Muscle of back (tissue), 13 donors: ENCODE measurements at places on chromosomes 2 and 18.
A peak's percentile ranks its signal among the peaks of the same experiment; 100 is the strongest.

GRCh38 chr2:88892788-88893187 is 201.3 kb downstream of the RPIA start:
- no peak for DNase-seq

DNA sequence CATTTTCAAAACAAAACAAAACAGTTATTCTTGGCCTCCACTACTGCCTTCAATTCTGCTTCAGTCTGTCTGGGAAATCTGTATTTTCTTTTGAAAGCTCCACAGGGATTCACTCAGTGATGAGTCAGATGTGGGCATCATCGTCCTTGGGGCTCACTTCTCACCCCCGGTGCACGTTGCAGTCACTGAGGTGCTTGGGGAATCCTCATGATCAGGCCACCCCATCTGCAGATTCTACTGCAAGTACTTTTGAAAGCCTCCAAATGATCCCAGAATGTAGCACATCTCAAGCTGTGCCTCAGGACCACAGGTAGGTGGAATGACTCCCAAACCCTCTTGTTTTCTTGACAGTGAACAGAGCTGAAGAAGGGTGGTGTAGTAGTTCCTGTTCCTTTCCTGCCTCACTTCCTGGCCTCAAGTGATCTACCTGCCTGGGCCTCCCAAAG is 34.3 kb downstream of the LPIN2 start:
- peak; percentile 37 for DNase-seq

DNA sequence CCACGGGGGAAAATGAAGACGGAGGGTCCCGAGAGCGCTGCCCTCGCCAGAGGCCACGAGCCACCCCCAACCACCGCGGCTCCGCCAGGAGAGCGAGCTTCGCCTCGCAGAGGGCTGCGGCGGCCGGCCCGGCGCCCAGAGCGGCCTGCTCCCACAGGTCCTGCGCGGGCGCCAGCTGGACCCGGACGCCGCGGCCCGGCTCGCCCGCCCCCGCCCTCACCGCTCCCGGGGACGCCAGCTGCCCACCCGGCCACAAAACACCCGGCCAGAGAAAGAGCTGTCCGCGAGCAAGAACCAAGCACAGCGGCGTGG is 709 bp downstream of the PTPN2 start:
- DNase-seq: peak; percentile 30

DNA sequence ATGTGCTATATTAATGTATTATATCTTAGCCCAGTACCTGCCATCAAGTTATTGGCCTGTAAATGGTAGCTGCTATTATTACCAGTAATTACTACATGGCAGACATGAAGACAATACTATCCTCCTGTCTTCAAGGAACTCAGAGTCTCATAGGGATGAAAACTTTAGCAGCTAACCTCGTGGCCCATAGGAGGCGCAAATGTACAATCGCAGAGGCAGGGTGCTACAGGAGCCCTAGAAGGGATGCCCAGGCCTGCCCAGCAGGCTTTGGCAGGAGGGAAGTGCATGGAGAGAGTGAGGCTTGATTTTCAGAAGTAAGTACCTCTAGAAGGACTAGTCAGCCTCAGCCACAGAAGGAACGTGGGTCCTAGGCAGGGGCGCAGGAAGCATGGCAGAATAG is 44.7 kb upstream of the KIDINS220 start:
- DNase-seq: no peak

GRCh38 chr18:10797896-10798295 is 272.1 kb downstream of the NAPG start:
- no peak for DNase-seq

- DNase-seq: peak; percentile 18
These were observed 724.5 kb downstream of the EPHA4 start for GRCh38 chr2:220847589-220847988.

GRCh38 chr2:7670905-7671641 is 753.9 kb downstream of the RNF144A start:
- peak; percentile 15 for DNase-seq

- no peak for DNase-seq
These were observed 205.9 kb downstream of the MYO1B start for GRCh38 chr2:191451116-191451515.

DNA sequence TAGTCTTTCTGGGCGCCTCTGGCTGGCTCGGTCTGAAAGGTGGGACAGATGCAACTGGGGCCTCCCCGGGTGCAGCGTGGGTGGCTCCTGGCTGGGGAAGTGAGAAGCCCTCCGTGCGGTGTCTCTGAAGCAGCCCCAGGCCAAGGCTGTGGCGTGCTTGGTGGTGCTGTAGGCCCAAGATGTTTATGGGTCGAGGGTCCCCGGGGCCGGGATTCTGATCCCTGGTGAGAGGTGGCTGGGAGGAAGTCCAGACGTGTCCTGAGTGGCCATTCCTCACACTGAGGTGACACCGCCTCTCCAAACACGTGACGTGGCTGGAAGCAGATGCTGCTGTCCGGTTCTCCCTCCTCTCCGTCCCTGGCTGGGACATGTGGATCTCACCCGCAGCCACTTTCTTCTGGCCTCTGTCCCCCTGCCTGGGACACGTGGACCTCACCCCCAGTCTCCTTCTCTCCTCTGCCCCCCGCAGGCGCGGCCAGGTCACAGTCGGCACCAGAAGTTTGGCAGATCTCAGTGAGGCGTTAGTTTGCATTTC is 12.6 kb downstream of the RTP5 start:
- DNase-seq: peak; percentile 88

GRCh38 chr2:18267501-18267900 is 293.0 kb downstream of the RDH14 start:
- no peak for DNase-seq

DNA sequence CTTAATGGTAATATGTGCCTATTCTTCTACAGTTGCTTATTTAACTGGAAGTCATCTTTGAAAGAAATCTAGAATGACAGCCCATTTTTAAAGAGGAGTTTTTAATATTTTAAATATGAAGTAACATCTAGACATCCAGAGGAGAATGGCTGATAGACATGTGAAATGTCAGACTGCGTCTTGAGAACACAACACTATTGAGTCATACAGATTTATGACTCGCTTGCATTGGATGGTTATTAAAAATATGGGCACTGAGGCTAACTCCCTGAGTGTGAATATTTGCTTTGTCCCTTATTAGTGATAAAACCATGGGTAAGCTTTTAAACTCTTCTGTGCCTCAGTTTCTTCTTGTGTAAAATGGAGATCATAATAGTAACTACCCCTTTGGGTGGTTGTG is 22.9 kb downstream of the TDRD15 start:
- no peak for DNase-seq

DNA sequence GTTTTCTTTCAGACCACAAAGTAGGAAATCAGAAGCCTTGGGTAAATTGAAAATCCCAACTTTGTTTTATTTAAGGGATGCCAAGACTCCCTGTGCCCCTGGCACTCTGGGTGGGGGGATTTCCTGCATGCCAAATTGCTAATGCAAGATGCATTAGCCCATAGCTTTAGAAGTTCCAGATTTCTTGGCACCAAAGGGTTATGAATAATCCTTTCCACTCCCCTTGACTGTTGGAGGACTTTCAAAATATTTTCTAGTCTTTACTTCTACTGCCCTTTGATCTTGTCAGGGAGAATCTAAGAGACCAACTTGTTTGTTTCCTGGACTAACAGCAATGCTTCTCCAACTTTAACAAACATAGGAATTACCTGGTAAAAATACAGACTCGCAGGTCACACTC is 81.8 kb upstream of the TGIF1 start:
- DNase-seq: no peak

DNA sequence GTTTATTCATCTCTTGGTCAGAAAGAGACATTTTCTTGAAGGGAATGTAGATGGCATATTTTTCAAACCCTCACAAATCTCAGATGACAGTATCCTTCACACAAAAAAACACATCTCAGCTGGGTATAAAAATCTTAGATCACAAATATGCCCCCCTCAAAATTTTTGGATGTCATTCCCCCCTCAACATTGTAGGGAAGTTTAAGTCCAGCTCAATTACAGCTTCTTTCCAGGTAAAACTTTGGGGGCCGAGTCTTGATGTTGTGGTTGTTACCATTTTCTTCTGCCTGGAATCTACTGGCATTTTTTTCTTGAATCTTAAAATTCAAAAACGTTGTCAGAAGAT is 46.1 kb downstream of the HDAC4 start:
- DNase-seq: no peak

GRCh38 chr2:182887753-182888415 is 21.4 kb upstream of the FRZB start:
- no peak for DNase-seq

- no peak for DNase-seq
These were observed 52.0 kb upstream of the NFATC1 start for GRCh38 chr18:79343567-79344207.

DNA sequence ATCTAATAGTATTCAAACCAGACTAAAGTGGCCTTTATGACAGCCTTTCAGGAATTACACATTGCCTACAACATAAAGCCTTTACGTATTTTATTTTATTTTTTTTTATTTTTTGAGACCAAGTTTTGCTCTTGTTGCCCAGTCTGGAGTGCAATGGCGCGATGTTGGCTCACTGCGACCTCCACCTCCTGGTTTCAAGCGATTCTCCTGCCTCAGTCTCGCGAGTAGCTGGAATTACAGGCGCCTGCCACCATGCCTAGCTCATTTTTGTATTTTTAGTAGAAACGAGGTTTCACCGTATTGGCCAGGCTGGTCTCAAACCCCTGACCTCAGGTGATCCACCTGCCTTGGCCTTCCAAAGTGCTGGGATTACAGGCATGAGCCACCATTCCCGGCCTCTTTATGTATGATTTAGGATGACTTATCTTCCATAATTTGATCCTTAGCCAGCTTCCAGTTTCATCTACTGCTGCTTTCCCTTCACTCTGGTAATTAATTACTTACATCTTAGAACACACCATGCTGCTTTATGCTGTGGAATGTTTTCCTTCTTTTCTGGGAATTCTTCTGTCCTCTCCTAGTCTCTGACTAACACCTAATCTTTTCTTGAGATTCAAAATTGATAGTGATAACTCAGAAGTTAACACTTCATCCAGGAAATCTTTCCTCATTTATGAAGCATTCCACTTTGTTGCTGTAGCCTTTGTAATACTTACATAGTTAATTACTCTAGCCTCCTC is 2.6 kb downstream of the USP14 start:
- no peak for DNase-seq

DNA sequence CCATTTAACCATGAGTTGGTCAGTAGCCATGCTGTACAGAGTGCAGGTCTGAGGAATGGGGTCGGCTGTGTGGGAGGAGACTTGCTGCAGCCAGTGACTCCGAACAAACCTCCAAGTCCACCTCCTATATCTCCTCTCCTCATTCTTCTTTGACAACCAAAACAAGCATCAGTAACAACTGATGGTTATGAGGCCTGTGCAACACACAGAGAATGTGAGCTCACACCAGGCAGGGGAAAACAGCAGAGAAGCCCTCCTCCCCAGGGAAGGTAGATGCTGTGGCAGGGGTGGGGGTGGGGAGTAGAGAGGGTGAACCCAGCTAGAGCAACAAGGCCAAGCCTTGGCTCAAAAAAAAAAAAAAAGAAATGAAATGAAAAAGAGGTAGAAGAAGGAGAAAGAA is 12.3 kb upstream of the CNGA3 start:
- DNase-seq: no peak

- no peak for DNase-seq
These were observed 428.3 kb downstream of the NCKAP5 start for GRCh38 chr2:133139847-133140533.

- no peak for DNase-seq
These were observed 135.1 kb upstream of the GPC1 start for GRCh38 chr2:240300261-240300821.

DNA sequence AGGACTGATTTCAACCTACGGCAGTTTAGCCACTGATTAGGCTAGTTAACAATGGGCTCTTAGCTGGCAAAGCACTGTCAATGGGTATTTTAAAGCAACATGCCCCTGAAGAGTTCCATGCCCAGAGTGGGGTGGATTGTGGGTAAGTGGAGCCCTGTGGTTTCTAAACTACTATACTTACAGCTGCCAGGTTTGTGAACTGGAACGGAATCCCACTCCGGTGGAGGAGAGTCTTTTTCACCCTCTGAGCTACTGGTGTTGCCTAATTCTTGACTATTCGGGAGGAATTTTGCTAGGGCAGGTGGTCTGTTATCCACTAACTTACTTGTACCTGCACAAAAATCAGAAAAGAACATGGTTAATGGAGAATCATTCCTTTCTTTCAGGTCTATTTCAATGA is 52.6 kb downstream of the ZAP70 start:
- DNase-seq: no peak

DNA sequence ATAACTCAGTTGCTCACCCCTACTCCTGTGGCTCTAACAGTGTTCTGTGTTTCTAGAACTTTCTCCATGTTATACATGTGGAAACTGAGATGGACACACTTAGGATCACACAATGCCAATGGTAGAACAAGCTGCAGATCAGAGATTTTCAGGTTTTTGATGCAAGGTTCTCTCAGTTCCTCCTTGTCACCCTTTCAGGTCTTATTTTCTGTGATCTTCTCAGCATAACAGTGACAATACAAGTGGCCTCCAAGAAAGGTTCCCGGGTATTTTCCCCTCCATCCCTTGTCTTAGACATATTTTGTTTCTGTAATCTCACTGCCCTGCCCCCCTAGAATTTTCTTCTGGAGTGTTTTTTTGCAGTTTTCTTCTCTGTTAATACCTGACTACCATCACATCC is 6.2 kb upstream of the MGAT5 start:
- no peak for DNase-seq

GRCh38 chr2:181457741-181458425 is 697 bp downstream of the ITGA4 start:
- peak; percentile 73 for DNase-seq

GRCh38 chr2:20104900-20105545 is 53.6 kb upstream of the LAPTM4A start:
- DNase-seq: no peak

- no peak for DNase-seq
These were observed 202.3 kb downstream of the MREG start for GRCh38 chr2:215811003-215811402.

- no peak for DNase-seq
These were observed 974.5 kb upstream of the ZEB2 start for GRCh38 chr2:145494441-145494840.

DNA sequence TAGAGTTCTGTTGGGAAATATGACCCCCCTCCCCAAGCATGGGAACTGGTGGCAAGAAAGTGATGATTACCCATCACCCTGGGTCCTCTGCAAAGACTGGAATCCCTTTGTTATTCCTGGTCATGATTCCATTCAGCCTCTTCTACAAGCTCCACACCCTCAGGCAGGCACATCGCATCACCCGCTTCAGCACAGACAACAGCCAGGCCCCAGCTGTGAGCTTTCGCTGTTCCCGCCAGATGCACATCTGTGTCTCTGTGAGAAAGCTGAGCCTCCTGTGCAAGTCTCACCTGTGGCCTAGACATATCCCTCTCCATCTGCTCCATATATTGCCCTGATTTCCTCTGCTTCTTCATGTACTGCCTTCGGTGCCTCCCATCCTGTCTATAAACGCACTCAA is 368.0 kb upstream of the RAB6C start:
- DNase-seq: no peak

DNA sequence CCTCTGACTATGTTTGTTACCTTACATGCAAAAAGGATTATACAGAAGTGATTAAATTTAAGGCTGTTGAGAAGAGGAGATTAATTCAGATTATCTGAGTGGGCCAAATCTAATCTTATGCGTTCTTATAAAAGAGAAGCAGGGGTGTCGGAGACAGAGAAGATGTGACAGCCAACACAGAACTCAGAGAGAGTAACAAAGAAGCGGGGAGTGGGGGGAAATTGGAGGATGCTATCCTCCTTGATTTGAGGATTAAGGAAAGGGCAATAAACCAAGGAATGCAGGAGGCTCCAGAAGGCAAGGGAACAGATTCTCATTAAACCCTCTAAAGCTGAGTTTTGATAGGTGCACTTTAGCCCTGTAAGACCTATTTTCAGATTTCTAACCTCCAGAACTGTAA is 291.3 kb upstream of the REG3G start:
- DNase-seq: no peak
